Activated CD8-positive, alpha-beta memory T cell treated with anti-CD3 and anti-CD28 coated beads, Interleukin-2, amount 10 ng/mL, durations not matched to agents 7 days and 5 days (primary cell): ENCODE measurements at places on chromosomes 4 and X.

DNA sequence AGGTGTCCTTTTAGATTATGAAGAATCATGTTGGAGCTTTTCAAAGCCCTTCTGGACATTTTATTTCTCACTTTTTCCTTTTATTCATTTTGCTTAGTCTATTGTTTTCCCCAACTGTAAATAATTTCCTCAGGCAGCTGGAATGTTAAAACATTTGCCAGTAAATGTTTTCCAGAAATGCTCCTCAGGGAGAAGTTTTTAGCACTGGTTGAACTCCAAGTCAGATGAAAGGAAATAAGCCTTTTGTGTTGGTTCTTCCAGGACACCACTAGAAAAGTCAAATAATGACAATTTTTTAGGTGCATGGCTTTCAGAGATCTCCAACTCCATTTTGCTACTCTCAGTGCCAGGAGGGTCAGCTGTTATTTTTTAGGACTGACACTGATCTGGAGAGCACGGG lies 127.9 kb downstream of the IL13RA2 start:
- no peaks in the 10 kb centered on the region for H3K36me3 ChIP-seq
- H3K27me3 ChIP-seq: no peaks in the 10 kb centered on the region
- H3K4me3 ChIP-seq: no peak overlapping the region
- no peaks in the 10 kb centered on the region for H3K4me1 ChIP-seq

GRCh38 chr4:172680691-172681090 lies 487.9 kb upstream of the GALNT7 start:
- no peak for DNase-seq
- no peak overlapping the region for H3K4me3 ChIP-seq
- H3K27me3 ChIP-seq: no peaks in the 10 kb centered on the region
- H3K4me1 ChIP-seq: no peaks in the 10 kb centered on the region
- H3K27ac ChIP-seq: no peak overlapping the region

DNA sequence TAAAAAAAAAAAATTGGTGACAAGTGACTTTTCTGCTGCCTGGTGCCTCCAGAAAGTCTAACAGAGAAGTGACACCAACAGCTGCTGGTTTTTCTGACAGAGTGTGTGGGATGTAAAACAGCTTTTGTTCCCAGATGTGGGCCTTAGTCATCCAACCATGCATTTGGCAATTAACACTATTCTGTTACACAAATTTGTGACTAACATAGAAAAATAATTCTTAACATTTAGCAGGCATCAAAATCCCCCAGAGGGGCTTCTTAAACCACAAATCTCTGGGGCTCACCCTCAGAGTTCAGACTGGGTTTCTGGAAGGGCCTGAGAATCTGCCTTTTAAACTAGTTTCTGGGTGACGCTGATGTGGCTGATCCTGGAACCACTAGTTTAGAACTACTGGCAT lies 100.5 kb upstream of the PCDH7 start:
- no peak for DNase-seq
- H3K36me3 ChIP-seq: no peaks in the 10 kb centered on the region
- H3K27me3 ChIP-seq: no peaks in the 10 kb centered on the region
- H3K27ac ChIP-seq: no peak overlapping the region

GRCh38 chr4:25859429-25860148 lies 3.2 kb downstream of the SEL1L3 start:
- peaks cover 20% of the 10 kb centered on the region for H3K36me3 ChIP-seq
- H3K27me3 ChIP-seq: no peaks in the 10 kb centered on the region
- peak overlapping the region; percentile 98 for H3K4me3 ChIP-seq
- H3K27ac ChIP-seq: peak overlapping the region; percentile 100
- H3K4me1 ChIP-seq: peaks cover 64% of the 10 kb centered on the region
- DNase-seq: peak; percentile 78

DNA sequence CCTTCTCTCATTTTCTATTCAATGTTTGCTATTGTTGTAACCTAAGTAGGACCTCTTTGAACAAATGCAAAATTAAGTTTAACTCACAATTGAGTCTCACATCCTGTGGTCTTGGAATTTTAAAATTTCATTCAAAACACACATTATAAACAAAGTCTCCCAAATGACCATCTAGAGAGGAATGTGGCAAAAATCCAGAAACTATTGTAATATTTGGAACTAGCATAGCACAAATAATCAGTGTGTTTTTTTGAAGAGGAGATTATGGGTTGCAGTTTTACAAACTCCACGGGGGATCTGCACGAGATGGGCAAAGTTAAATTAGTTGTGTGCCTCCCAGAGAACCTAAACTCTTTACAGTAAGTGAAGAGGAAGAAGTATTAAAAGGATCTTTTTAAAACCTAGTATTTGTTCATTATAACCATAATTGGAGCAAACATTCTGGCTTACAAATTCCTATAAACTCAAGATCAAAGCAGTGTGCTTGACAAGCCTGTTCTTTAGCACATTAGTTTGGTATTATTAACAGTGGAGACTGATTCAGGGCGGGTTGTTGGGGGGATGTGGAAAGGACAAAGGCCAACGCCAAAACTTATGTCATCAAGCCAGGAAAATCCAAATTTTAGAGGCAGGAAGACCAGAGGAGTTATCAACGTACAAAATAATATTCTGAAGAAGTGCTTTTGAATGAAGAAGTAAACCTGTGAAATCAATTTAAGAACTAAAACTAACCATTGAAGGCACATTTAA lies 22.4 kb upstream of the RBPJ start:
- no peaks in the 10 kb centered on the region for H3K27me3 ChIP-seq
- DNase-seq: no peak
- H3K4me1 ChIP-seq: peaks cover 34% of the 10 kb centered on the region

DNA sequence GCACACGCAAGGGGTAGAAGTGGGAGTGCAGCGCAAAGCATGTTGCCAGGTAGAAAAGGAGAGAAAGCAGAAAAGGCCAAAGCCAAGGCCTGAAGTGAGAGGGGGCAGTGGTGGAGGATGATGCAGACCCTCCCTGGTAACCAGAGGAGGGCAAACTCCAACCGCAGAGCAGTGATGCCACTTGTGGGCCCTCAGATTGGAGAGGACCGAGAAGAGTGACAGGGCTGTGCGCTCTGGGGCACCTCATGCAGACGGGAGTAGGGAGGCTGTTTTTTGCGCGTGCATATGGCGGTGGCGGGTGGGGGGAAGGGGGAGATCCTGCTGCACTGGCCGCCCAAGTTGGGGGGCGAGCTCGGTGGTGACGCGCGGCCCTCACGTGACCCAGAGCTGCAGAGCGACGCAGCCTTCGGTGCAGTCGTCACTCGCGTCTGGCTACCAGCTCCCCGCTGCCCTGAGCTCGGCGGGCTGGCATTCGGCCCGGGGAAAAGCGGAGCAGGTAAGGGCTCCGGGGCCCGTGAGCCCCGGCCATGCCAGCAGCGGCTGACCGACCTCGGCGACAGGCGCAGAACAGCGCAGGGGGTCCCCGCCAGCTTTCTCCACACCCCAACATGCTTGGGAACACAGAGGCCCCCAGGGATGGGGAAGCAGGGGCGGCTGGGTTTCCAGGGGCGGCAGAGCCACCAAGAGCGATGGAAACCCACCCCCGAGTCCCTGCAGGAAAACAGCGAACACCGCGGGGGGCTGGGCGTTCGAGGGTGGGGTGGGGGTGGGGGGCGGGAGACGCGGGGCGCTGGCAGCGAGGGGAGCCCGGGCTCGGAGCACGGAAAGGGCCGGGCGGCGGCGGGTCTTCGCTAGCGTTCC lies at the start of gene BEX3:
BEX3 (plus strand) TSS at position 421 of the 861 bp plus-strand sequence. CDS start 984 bp downstream, outside the sequence.
- DNase-seq: peak; percentile 42
- H3K36me3 ChIP-seq: no peaks in the 10 kb centered on the region
- peak within 1 kb of the TSS; percentile 64 for H3K4me3 ChIP-seq
- H3K27ac ChIP-seq: no peak within 1 kb of the TSS
- peaks cover 4% of the 10 kb centered on the region for H3K27me3 ChIP-seq

- no peaks in the 10 kb centered on the region for H3K27me3 ChIP-seq
- DNase-seq: no peak
- H3K27ac ChIP-seq: no peak overlapping the region
- no peaks in the 10 kb centered on the region for H3K4me1 ChIP-seq
- H3K4me3 ChIP-seq: no peak overlapping the region
Measured at GRCh38 chr4:131566026-131566425, 1583.1 kb upstream of the PCDH10 start.

- no peak for DNase-seq
- H3K4me1 ChIP-seq: no peaks in the 10 kb centered on the region
- H3K4me3 ChIP-seq: no peak overlapping the region
Measured at GRCh38 chr4:157840034-157840433, 332.8 kb downstream of the GASK1B start.
